Activated naive CD4-positive, alpha-beta T cell treated with anti-CD3 and anti-CD28 coated beads, Interleukin-2, amount 50 U/mL, for 16 hours (primary cell): ENCODE measurements at places on chromosomes 1 and 21.

- DNase-seq, result no peak
Measured at GRCh38 chr1:171922999-171923398, 81.7 kb downstream of the DNM3 start.

GRCh38 chr1:45929257-45929687, 125.9 kb downstream of the MAST2 start:
- DNase-seq, result no peak

DNA sequence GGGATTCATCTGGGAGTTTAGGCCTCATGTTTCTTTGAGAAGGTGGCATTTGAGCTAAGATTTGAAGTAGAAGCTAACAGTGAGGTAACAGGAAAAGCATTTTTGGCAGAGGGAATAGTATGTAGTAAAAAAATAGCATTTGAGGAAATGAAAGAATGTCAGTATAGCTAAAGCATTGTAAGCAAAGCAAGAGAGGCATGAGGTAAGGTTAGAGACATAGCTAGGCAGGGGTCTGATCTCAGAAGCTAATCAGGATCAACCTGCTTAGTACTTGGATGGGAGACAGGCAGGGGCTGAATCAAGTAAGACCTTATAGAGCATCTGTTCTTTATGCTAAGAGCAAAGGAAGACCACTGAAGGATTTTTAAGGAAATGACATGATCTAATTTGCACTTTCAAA, 4.0 kb downstream of the POLR3C start:
- no peak for DNase-seq

DNA sequence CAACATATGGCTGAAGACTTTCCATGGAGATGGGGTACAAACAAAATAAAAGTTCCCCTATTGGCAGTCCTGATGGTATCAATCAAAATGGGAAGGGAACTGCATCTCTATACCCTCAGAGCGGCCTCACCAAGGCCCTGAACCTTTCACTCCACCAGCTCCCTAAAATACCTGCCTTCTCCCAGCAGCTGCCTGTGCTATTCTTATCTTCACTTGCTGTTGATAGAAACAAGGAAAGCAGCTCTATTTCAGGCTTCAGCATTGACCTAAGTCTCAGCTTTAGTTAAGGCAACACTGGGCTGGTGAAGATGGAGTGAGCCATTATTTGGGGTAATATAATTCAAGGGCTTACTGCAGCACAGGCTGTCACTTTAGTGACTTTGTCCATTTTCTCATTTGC, 21.7 kb upstream of the PIGC start:
- no peak for DNase-seq

DNA sequence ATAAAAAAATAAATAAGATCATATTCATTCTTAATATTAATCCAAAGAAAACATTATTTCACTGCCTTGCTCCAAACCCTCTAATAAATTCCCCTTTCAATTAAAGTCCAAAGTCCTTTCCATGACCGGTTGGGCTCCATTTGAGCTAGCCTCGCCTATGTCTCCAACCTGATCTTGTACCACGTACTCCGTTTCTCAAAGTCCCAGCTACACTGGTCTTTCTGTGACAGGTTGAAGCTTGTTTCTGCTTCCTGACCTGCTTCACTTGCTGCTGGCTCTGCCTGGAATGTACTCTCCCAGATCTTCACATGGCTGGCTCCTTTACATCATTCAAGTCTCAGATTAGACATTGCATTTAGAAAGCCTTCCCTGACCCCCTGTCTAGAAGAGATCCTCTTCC, 16.4 kb downstream of the RPL5 start:
- DNase-seq, result no peak

GRCh38 chr1:247496581-247497285, 38.8 kb upstream of the OR2B11 start:
- no peak for DNase-seq

GRCh38 chr1:61436016-61436415, 288.9 kb downstream of the TM2D1 start:
- no peak for DNase-seq

- DNase-seq, result no peak
Measured at GRCh38 chr1:32767156-32767555, 50.0 kb downstream of the YARS1 start.

- peak; percentile 77 for DNase-seq
Measured at GRCh38 chr1:152001631-152002584, 8.2 kb upstream of the S100A10 start.

DNA sequence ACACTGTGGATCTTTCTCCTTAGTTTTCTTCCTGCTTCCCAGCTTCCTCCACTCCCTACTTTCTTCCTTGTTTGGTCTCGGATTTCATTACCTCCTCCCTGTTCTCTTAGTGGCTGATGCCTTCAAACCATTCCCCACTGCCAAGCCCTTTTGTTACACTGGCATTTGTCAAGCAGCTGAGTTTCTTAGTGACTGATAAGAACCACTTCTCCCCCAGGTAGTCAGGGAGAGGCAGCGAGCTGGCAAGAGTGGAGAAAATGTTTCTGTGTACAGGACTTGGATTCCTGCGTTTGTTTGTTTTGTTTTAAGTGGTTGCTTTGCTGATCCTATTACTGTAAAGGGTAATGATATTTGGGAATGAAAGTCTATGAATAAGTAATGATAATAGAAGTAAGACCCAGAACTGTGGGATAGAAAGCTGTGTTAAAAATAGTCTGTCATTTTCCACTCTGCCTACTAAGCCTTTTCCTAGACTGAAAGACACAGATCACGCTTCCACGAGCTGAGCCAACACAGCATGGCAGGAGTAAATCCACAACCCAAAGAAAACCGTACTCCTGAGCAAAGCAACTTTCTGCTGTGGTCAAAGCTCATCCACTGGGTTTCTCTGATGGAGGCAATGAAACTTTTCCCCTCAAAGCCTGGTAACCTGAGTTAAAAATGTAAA, 10.1 kb upstream of the SERTAD4 start:
- DNase-seq, result no peak

- no peak for DNase-seq
Measured at GRCh38 chr1:179984942-179985341, 30.3 kb downstream of the CEP350 start.

DNA sequence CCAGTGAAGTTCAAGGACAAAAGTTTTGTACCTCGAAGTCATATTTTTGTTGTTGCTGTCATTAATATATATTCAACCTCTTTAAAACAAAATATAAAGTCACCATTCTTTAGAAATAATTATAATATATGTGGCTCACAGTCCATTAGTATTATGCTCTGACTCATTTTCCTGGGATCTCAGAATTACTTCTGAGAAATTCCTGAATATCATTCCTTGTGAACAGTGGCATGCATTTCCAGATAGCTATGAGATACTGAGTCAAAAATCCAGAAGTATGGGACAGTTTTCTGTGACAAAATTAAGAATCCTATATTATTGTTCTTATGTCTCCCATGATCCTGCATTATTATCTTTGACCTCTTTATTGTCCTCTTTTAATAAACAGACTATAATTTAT, 13.8 kb upstream of the RGS21 start:
- no peak for DNase-seq

GRCh38 chr21:20874202-20874601, 124.0 kb upstream of the NCAM2 start:
- no peak for DNase-seq

- DNase-seq, result no peak
Measured at GRCh38 chr1:164625004-164625617, 66.1 kb downstream of the PBX1 start.

GRCh38 chr1:221637641-221638041, 104.2 kb downstream of the DUSP10 start:
- DNase-seq, result no peak

GRCh38 chr21:44734026-44734745, 22.8 kb upstream of the TSPEAR start:
- no peak for DNase-seq

- DNase-seq, result no peak
Measured at GRCh38 chr1:55420026-55420425, 204.9 kb upstream of the USP24 start.

- no peak for DNase-seq
Measured at GRCh38 chr1:202241376-202242079, 47.9 kb downstream of the LGR6 start.

GRCh38 chr1:56033321-56034037, 545.9 kb downstream of the PLPP3 start:
- no peak for DNase-seq

DNA sequence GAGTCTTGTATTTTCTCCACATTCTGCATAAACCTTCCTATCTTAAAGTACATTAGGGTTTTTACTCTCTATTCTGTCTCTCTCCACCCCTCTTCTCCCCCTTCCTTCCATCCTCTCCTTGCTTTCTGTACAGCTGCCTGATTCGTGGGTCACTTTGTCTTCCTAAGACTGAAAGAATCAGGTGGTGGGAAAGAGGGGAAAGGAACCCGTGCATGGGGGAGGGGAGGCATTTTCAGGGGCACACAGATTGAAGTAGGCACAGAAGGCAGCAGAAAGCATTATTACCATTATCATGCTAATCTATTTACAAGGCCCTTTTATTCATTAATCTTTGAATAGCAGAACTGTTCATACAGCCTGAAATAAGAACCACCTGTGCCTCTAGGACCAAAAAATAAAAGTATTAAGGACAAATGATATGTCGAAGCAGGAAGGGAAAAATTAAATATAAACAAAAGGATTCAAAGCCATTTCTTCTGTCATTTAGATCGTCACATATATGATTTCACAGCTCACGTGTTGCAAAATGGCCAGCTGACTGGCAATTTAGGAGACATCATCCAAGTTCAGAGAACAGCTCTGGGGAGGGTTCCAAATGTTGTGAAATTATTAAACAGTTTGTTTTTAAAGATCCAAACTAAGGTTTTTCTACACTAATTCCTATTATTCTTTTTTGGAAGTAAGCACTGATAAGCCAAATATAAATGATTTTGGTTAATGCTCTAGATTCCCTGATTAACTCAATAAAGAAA, 154.6 kb downstream of the PBX1 start:
- DNase-seq, result no peak

GRCh38 chr1:78377356-78377928, 113.3 kb upstream of the PTGFR start:
- DNase-seq, result no peak

- DNase-seq, result no peak
Measured at GRCh38 chr1:86085741-86086409, 70.7 kb downstream of the COL24A1 start.

- DNase-seq, result no peak
Measured at GRCh38 chr1:54883349-54884102, 3.5 kb downstream of the DHCR24 start.

DNA sequence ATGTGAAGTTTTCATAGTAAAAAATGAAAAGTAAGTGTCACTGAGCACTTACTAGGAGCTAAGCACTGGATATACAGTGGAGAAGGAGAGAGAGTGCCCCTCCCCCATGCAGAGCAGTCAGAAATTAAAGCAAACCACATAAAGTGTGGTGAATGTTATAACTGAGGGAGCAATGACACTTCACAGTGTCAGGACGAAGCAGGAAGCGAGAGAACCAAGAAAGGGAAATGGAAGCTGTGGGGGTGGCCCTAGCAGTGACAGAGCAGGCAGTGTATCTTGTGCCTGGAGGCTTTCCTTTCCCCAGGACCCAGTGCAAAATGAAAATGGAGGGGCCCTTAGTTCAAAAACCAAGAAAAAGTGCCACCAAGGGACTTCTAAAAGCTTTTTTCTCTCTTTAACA, 21.5 kb upstream of the RCAN3 start:
- DNase-seq, result peak; percentile 56

DNA sequence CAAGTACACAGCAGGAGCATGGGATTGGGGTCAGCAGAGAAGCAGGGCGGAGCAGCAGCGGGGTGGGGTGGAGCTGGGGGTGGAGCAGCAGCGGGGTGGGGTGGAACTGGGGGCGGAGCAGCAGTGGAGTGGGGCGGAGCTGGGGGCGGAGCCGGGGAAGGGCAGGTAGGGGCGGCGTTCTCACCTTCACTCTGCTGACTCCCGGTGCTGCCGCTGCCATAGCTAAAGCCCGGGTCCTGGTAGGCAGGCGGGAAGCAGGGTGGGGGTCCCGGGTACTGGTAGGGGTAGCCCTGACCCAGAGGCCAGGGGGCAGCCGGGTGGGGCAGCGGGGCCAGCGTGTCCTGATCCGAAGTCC, 6.7 kb downstream of the TAS1R3 start:
- DNase-seq, result peak; percentile 43

DNA sequence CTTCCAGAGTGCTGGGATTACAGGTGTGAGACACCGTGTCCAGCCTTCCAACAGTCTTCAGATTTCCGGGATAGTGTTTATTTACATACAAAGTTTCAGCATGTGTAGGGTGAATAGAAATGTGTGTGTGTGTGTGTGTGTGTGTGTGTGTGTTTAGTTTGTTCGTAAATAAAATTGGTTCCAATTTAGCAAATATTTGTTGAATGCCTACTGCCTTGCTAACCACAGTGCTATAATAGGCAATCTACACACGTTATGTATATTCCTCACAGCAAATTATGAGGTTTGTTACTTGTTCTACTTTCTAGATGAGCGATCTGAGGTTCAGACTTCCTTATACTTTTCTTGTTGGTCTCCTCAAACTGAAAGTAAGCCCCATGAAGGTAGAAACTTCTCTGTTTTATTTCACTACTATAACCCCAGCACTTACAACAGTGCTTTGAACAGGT, 32.8 kb upstream of the EPS15 start:
- DNase-seq, result no peak

DNA sequence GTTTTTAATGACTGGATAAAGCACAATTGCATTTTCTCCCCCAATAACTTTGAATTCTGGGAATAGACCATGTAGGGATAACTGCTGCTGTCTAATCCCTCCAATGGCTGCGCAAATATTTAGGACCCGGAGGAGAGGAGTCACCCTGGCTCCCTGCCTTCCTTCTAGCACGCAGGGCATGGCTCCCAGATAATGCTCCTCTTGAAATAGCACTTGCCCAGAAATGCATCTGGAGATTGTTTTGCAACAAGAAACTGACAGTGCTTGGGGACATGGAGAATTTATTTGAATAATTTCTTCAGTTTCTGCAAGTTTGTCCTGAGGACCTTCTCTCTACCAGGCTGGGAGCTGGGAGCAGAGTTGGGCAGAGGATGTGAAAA, 83.5 kb downstream of the MAN1C1 start:
- DNase-seq, result no peak

GRCh38 chr1:8628606-8629005, 188.8 kb downstream of the RERE start:
- no peak for DNase-seq

DNA sequence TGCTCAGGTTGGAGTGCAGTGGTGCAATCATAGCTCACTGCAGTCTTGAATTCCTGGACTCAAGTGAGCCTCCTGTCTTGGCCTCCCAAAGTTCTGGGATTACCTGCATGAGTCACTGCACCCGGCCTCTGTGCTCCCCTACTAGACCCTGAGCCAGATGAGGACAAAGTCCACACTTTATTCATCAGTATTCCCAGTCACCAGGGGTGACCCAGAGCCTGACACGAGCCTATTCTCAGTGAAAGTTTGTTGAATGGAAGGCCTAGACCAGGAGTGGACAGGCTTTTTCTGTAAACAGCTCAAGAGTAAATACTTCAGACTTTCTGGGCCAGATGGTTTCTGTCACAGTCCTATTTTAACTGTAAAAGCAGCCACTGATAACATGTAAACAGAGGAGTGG, 68.2 kb downstream of the MAB21L3 start:
- no peak for DNase-seq

GRCh38 chr1:201405484-201405831, 6.3 kb upstream of the LAD1 start:
- DNase-seq, result no peak
